Left lung (tissue), 14 donors: ENCODE measurements at places on chromosomes 13 and 19. TPM values are rescaled to one million over a fixed set of nuclear protein-coding genes. Genes with fewer than 3 reads are reported as not detected.

- no peak for DNase-seq
Observed at GRCh38 chr13:53285896-53286430, 257.4 kb downstream of the OLFM4 start.

DNA sequence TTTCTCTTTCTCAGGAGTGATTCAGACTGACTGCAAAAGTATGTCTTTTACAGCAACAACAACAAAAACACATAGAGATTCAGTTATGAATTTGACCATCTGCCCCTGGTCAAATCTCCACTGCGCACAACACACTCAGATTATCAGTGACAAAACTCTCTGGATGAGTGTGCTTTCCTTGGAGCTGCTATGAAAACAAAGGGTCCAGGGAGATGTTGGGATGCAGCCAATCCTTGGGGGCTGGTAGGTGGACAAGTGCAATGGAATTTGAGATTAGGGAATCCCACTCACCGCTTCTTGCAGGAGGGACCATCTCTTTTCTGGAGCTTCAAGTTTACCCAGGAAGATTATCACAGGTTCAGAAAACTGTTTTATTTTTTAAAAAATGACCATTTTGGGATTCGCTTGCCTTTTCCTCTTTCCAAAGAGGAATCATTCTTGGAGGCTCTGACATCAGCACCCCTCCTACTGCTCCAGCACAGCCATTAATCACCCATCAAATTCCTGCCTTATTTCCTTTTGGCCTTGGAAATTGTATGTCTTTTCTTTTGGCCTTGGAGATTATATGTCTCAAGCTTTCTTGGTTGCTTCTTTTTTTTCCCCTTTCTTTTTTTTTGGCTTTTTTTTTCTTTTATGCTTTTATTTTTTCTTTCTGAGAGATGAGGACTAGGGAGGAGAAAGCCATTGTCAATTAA, 311.8 kb downstream of the TSHZ3 start:
- DNase-seq: no peak

GRCh38 chr13:31943591-31943990, 88.0 kb upstream of the FRY start:
- DNase-seq: no peak

DNA sequence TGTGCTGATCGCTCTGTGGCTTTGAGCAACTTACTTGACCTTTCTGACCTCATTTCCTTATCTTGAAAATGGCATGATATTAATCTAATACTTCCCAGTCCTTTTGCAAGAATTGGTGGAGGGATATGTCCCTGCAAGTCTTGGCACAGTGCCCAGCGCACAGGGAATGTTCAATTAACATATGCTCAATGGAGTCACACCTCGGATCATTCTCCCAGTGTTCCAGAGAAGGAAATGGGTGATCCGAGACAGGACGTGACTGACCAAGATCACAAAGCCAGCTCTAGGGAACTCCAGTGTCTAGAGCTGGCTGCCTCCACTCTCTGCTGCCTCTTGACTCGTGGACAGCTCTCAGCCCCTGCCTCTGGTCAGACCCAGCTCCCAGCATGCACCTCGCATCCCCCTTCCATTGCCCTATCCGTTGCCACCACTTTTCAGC, 3.6 kb downstream of the CDC42EP5 start:
- DNase-seq: no peak

DNA sequence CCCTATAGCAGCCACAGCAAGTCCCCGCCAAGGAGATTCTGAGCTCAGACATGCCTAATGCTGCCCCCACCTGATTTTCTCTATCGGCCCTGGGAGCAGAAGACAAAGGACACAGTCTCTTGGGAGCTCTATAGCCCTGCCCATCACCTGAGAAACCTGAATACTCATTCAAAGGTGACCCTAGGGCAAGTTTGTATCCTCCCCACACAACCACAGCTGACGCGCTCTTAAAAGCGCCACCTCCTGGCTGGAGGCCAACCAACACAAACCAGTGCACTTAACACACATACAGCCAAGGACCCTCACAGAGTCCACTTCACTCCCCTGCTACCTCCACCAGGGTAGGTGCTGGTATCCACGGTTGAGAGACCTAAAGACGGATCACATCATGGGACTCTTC, 8.8 kb upstream of the IGFL4 start:
- no peak for DNase-seq

DNA sequence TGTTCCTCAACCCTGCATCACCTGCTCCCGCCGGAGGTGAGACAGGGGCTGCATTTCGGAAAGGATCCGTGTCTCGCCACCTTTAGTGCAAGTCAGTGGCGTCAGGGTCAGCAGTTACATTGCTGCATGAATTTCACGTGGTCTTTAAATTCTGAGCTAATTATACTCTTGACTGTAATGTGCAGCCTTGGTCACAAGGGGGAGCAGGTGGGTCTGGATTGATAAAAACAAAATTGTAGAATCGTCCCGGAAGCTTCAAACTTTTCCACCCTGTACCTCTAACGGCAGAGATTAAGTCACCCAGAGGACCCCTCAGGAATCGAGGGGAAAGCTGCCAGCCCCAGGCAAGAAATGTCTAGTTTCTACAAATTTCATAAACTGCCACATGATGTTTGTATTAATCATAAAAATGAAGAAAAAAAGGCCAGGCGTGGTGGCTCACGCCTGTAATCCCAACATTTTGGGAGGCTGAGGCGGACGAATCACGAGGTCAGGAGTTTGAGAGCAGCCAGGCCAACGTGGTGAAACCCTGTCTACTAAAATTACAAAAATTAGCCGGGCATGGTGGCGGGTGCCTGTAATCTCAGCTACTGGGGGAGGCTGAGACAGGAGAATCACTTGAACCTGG, 20.2 kb downstream of the BBC3 start:
- peak; percentile 70 for DNase-seq

DNA sequence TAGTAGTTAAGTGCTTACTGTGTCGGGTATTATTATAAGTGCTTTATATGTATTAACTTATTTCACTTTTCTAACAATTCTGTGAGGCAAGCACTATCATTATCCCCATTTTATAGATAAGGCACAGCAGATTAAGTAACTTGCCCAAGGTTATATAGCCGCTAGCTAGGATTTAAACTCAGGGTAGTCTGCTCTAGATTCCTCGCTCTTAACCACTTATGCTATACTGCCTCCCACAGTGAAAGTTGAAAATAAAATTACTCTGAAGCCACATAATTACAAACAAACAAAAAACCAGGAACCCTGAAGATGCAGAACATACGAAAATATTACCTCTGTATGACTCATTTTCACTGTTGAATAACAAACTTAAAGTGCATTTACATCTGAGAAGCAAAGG, 3.9 kb downstream of the TEX30 start:
- no peak for DNase-seq

The ZNF738 gene
- polyA plus RNA-seq: 36.1 TPM

- no peak for DNase-seq
Observed at GRCh38 chr13:99347335-99347878, 40.2 kb upstream of the GPR183 start.

DNA sequence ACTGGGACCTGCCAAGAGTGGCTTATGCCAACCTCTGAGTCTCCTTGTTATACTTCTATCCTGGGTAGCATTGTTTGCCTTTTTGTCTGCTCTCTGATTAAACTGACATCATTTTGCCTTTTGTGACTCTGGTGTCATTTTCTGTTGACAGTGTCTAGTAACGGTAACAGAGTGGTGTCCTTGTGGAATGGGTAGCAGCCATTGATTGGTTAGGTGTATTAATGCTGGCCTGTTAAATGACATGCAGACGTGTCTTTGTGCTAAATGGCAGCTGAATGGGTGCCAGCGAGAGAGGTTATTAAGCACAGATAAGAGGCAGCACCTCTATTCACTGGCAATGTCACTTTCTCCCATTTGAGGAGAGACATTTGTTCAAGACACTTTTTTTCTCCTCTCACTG, 1289.4 kb downstream of the PCDH9 start:
- DNase-seq: no peak

The RASAL3 gene
- polyA plus RNA-seq: 2.4 TPM

DNA sequence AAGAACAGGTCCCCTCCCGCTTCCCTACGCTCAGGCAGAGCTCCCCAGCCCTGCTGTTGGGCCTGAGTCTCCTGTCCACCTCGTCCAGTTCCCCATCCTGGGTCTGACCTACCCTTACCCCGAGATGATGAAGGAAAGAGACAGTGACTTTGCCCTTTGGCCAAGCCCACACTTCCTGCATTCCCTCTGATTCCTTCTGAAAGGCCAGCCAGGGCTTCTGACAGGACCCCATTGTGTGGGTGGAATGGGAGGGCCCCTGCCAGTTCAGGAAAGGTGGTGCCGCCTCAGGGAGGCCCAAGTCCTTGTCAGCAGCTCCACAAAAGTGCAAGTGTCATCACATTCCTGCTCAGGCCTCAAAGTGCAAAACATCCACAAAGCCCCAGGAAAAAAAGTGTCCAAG, 177.8 kb downstream of the PAN3 start:
- no peak for DNase-seq

- no peak for DNase-seq
Observed at GRCh38 chr13:32495429-32495828, 43.2 kb downstream of the N4BP2L2 start.

- peak; percentile 81 for DNase-seq
Observed at GRCh38 chr19:48271531-48272151, 1.8 kb downstream of the ZNF114 start.

The ASF1B gene
- polyA plus RNA-seq: 15.8 TPM

DNA sequence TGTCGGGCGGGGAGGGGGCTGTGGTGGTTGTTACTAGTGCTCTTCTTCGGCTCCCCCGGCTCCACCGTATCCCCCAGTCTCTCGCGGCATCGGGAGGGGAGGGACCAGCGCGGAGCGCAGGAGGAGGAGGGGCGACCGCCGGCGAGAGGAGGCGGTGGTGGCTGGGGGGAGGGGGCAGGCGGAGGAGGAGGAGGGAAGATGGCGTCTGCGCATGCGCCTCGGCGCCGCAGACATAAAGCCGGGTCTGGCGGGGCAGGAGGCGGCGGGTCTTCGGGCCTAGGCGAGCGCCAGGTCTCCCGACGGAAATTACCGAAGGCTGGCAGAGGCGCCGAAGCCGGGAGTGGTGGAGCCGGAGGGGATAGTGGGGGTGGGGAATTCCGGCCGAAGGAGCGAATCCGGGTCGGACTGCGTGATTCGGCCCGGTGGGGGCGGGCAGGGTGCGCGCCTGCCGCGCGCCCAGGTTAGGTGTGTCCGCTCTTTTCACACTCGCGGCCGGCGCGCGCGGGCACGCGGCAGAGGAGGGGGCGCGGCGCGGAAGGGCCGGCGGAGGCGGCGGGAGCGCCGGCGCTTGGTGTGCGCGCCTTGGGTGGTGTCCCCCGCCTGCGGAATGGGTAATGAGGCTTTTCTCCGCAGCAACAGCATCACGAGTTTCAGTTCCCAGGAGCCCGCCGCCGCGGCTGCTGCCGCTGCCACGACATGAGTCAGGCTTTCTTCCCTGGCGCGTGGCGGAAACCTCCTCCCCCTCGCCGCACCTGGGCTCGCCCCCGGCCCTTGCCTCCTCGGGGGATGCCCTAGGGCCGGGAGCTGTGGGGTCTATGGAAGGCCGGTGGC, 1.3 kb upstream of the TSC22D1 start:
- peak; percentile 96 for DNase-seq

DNA sequence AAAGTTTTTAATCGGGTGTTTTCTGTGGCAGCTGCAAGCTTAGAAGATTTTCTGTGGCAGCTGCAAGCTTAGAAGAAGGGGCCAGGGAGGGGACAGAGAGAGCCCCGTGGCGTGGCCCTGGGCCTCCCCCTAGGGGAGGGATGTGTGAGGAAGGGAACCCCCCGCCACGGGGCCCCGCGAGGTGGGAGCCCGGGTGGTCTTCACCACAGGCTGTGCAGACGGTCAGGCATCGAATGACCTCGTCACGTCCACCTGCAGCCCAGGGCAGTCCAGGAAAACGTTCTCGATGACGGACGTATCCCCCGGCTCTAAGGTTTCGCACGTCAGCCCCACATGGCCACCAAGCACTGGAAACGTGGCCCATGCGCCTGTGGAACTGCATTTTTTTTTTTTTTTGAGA, 8.6 kb downstream of the POLR2E start:
- no peak for DNase-seq

The HIF3A gene
- polyA plus RNA-seq: 150 TPM

DNA sequence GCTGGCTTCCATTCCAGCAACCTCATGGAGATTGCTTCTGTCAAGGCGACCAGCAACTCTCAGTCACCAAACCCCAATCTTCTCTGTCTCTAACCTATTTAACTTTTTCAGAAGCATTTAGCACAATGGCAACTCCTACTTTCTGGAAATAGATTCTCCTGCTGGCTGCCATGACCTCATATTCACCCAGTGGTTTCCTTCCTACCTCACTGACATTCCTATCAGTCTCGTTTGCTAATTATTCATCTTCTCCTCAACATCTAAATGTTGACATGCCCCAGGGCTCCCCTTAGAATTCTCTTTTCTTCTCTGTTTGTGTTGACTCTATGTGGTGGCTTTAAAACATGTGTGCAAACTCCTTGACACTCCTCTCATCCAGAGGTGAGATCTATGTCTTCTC, 106.7 kb downstream of the OLFM4 start:
- DNase-seq: no peak

DNA sequence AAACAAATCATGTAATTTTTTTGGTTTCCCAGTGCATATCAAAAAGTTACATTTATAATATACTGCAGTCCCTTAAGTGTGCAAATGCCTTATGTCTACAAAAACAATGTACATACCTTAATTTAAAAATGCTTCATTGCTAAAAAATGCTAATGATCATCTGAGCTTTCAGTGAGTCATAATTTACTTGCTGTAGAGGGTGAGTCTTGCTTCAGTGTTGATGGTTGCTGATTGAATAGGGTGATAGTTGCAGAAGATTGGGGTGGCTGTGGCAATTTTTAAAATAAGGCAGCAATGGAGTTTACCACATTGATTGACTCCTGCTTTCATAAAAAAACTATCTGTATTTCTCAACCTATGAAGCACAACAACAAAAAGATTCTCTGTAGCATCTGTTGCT, 613.9 kb downstream of the TBC1D4 start:
- no peak for DNase-seq

The HCN2 gene
- 0.10 TPM for polyA plus RNA-seq

The VSTM1 gene
- polyA plus RNA-seq: not detected

DNA sequence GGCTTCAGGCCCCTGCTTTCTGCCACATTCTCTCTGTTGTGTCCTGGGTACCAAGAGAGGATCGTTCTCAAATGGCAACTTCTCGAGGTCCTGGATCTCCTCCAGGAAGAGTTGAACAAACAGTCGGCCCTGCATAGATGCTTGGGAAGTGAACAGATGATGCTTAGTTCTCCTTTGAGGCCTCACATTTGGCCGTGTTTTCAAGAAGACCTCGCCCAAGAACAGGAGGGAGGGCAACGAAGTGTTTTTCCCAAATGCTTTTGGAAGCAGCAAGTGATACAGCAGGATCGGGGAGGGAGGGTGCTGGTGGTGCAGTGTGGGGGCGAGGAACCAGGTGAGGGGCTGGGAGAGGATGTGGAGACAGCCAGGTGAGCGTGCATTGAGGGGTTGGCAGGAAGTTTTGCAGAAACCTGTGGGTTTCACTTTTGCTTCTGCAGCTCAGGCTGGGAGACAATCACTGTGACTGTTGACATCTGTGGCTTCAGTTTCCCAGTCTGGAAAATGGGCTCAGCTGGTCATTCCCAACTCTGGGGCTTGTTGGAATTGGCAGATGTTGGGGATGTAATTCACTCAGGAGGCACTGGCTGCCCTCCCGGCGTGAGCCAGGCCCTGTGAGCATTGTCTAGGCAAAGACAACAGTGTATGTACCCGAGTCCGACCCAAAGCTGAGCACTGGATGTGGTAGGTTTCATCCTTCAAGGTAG, 21.6 kb downstream of the MAST3 start:
- DNase-seq: no peak

The SIGLEC8 gene
- polyA plus RNA-seq: not detected
